ENCODE measurements at places on chromosomes 2 and 18.

DNA sequence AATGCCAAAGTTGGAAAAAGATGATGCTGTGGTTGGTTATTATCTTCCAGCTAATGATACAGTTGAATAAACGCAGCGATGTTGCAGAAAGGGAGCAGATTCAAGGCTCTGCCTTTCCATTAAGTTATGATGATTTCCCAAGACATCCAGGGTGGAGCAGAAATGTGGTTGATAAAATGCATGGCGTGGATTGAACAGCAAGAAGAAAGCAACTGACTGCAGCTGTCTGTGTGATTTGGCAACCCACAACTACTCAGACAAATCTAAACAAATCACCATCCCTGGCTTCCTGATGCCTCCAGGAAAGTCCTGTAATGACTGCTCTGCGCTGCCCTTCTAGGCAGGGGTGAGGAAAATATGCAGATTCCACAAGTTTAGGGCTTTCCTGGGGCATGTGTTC, 166.3 kb downstream of the NRP2 start:
- peaks cover 4% of the 10 kb centered on the region for H3K27me3 ChIP-seq
- no peaks in the 10 kb centered on the region for H3K36me3 ChIP-seq
- no peak overlapping the region for H3K4me3 ChIP-seq
- no peak overlapping the region for H3K27ac ChIP-seq
- no peak for DNase-seq

DNA sequence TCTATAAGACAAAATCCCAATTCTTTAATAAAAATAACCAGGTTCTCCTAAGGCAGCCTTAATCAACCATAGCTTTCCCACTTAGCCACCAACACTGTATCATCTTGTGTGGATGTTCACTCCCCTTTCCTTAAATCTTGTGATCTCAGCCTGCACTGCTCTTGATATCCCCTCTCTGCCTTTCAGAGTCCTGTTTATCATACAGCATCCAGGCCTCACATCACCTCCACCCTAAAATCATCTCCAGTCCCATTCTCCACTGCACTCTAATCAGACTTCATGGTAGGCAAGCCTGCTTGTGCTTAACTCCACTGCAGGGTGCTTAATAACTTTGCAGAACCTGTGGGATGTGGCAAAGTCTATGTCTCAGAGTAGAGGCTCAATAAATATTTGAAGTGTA, 18.8 kb downstream of the ARHGAP15 start:
- H3K4me3 ChIP-seq, result no peak overlapping the region
- DNase-seq, result no peak
- H3K27me3 ChIP-seq, result no peaks in the 10 kb centered on the region

DNA sequence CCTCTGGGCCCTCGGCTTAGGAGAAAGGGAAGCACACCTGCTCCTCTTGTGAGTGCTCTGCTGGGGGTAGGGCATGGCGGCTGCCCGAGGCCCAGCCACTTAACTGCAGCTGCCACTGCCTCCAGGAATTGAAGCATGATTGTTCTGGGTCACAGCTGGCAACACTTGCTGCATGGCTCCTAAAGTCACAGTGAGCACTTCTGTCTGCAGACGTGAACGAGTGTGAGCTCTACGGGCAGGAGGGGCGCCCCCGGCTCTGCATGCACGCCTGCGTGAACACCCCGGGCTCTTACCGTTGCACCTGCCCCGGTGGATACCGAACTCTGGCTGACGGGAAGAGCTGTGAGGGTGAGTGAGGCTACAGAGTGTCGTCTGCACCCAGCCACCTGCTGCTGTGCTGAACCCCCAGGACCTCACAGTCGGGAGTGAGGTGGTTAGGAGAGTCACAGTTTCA, 44.4 kb downstream of the FBLN7 start:
- no peak overlapping the region for H3K27ac ChIP-seq
- DNase-seq, result no peak
- no peaks in the 10 kb centered on the region for H3K36me3 ChIP-seq
- no peaks in the 10 kb centered on the region for H3K27me3 ChIP-seq
- no peak overlapping the region for H3K4me3 ChIP-seq
- no peaks in the 10 kb centered on the region for H3K4me1 ChIP-seq

DNA sequence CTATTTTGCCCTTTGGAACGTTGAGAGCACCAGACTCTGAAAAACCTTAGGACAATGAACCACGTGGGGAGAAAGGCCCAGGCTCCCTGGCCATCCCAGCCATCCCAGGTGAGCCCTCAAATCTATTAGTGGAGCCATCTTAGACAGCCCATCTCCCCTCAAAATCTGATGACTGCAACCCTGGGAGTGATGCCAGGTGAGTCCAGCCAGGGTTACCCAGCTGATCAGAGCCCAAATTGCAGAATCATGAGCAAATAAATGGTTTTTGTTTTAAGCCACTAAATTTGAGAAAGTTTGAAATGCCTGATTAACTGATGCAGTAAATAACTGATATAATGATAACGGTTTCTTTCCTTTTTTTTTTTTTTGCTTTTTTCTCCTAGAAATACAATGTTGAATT, 242.4 kb downstream of the GCA start:
- H3K27ac ChIP-seq, result no peak overlapping the region
- no peaks in the 10 kb centered on the region for H3K27me3 ChIP-seq
- H3K4me1 ChIP-seq, result no peaks in the 10 kb centered on the region
- no peaks in the 10 kb centered on the region for H3K36me3 ChIP-seq
- no peak overlapping the region for H3K4me3 ChIP-seq

Measured in Panc1 (cell line).